HT1080 (cell line): ENCODE measurements at places on chromosomes 5 and 9. TPM values are rescaled to one million over a fixed set of nuclear protein-coding genes. Genes with fewer than 3 reads are reported as not detected.

Gene PTGER4
- 4.8 and 9.2 TPM in 2 replicates for total RNA-seq

Gene IQGAP2
- total RNA-seq = 0.10 and 0.16 TPM in 2 replicates

Gene TLE4
- 38.3 and 39.7 TPM in 2 replicates for total RNA-seq

Gene TNFAIP8
- total RNA-seq = 15.6 and 26.7 TPM in 2 replicates

Gene PCDH12
- total RNA-seq = 0.14 and 0.17 TPM in 2 replicates

Gene SHROOM1
- 9.3 and 10.3 TPM in 2 replicates for total RNA-seq

Gene ZNF300
- total RNA-seq = 8.3 and 8.6 TPM in 2 replicates

Gene DNAJB5
- total RNA-seq = 7.1 and 9.5 TPM in 2 replicates

Gene CER1
- not detected in 2 replicates for total RNA-seq
